ENCODE measurements at places on chromosomes 11 and 22.

- DNase-seq, result no peak
Measured at GRCh38 chr11:35116762-35117640, 22.0 kb upstream of the CD44 start.

GRCh38 chr11:31628111-31628510, 118.5 kb downstream of the ELP4 start:
- no peak for DNase-seq

DNA sequence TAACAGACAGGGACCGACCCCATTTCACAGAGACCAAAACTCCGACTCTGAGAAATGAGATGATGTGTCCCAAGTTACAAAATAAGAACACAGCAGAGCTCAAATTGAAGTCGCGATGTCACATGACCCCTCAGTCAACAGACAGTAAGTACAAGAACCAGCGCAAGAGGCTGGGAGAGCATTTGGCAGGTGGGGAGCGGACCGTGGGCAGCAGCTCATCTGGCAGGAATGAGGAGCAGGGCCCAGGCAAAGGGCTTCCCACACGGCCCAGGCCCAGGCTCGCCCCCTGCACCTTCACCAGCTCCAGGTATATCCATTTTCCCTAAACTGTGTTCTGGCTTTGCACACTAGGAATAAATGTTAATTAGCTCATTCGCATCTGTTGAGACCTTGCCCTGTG, 34.3 kb downstream of the SCUBE1 start:
- no peak for DNase-seq

DNA sequence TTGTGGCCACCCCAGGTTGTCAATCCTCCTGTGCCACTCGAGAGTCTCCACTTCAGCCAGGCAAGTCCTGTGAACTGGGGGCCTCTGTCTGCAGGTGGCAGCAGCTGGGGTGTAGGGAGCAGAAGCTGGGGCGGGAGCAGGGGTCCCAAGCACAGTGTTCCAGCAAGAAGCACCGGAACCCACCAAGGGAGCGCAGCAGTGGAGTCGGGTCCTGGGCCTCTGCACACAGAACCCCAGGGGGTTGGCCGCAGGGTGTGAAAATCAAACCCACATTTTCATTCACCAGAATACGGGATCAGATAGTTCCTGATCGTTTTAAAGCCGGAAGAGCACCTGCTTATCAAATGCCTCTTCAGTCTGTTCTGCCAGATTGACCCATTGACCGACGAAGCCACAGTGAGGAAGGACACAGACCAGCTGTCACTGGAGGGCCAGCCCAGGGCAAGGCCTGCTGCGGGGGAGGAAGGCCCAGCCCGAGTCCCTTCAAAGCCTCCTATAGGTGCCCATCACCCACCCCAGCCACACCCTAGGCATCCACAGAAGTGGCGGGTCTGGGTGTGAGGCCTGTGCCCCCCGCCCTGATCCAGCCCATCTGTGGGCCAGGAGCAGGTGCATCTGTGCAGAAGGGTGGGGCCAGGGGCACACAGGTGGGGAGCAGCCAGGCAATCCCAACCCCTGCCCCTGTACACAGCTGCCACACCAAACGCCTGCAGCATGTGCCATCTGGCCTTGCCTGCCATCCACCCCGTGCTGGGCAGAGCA, 34.1 kb downstream of the RSPH14 start:
- no peak for DNase-seq

GRCh38 chr11:123202155-123203151, 7.4 kb upstream of the CLMP start:
- no peak for DNase-seq

DNA sequence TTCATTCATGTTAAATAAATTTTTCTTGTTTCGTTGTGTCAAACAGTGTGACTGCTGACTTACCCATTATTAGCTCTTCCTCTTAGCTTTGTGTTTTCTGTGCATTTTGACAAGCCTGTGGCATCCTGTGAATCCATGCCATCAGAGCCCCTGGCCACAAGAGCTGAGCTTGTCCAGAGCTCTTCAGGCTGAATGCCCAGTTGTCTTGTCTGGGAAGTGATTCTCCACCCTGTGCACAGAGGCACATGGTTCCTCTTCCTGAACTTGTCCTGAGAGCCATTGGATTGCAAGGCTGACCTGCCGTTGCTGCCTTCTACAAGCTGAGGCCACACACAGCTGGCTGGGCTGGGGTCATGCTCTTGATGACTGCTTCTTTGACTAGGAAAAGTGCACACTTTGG, 64.1 kb downstream of the PPP6R3 start:
- no peak for DNase-seq

DNA sequence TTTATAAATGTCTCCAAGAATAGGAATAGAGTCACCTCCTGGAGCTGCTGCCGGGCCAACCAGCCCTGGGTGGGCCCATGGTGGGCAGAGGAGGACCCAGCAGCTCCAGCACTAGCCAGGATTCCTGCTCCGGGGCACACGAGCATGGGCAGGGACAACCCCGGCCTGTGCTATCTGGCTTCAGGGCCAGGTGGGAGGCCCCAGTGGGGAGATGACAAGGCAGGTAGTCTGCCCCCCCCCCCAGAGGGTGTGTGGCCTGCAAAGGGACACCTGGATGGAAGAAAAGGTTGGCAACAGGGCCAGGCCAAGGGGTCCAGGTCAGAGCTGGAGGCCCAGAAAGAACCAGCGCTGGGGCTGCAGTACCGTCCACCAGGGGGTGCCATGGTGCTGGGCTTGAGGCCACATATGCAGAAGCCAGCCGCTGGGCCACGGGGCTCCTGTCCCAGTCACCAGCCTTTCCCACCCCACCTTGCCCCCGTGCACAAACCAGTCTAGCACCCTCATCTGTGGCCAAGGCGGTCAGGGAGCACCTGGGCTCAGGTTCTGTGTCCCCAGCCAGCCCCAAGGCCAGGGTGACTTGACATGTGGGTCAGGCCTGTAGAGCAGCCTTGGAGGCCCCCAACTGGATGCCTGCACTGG, 3.4 kb downstream of the TSPAN32 start:
- DNase-seq, result peak; percentile 69
